ENCODE measurements at places on chromosomes 7 and 10.

DNA sequence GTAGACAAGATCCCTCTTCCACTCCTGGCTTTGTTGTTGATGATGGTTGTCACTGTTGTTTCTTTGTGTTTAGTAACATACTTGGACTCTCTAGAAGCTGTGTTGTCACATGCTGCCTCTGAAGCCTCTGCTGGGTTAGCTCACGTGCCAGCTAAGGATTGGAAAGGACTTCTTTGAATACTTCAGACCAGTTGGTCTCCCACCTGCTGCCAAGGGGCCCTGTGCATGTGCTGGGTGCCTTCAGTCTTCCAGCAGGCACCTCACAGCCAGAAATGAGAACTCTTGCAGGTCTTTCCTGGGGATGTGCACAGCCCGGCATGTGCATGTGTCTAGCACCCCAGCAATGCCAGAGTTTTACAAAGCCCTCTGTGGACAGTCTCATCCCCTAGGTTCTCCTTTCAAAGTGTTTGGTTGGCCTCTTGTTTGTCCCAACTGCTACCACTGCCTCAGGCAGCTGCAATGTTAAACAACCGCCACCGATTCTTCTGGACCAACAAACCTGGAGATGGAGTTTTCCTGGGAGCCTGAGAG lies 21.7 kb upstream of the NCAPG2 start:
- DNase-seq = no peak

GRCh38 chr7:95874541-95875265 lies 102.3 kb downstream of the DYNC1I1 start:
- no peak for DNase-seq

DNA sequence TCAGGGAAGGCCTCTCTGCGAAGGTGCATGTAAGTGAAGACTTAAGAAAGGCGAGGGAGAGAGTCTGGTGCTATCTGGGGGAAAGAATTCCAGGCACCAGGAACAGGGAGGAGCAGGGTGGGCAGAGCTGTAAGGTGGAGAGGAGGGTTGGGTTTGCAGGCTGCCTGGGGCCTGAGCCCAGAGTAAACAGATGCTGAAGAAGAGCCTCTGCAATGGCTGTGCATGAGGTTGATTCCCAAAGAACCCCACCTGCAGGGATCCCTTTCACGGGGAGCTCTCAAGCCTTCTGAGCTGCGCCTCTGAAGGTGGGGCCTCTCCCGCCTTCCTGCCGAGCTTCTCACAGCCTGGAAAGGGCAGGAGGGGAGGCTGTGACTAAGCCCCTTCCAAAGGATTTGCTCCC lies 115.1 kb downstream of the RNF216 start:
- no peak for DNase-seq

DNA sequence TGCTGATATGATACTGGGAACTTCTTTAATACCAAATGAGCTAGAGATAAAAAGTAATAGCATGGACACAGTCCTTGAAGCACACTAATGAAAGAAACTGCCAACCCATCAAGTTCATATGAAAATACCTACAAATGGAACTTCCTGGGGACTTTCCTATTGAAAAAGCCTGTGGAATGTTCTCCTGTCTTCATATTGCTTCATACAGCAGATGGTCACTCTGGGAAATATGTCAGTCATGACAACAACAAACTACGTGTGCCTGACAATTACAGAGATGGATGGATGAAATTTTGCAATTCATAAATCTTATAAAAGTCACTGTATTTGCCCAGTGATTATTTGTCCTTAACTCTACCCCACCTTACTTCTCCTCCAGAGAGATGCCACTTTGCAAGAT lies 106.6 kb upstream of the COL1A2 start:
- no peak for DNase-seq

DNA sequence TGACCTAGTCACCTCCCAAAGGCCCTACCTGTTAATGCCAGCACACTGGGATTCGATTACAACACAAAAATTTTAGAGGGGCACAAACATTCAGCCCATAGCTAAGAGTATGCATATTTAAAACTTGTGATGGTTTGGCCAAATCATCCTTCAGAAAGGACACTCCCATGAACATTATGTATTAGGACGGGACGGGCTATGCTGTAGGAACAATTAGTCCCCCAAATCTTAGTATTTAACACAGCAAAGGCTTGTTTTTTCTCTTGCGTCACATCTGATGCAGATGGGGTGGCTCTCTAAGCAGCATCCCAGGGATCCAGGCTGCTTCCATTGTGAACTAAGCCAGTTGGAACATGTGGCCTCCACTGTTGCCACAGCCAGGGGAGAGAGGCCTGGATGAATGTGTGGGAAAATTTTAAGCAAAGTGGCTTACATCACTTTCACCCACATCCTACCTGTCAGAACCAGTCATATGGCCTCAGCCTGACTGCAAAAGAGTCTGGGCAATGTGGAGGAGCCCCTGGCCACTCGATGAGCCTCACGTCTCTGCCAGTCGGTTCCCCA lies 26.6 kb downstream of the CHST3 start:
- no peak for DNase-seq

DNA sequence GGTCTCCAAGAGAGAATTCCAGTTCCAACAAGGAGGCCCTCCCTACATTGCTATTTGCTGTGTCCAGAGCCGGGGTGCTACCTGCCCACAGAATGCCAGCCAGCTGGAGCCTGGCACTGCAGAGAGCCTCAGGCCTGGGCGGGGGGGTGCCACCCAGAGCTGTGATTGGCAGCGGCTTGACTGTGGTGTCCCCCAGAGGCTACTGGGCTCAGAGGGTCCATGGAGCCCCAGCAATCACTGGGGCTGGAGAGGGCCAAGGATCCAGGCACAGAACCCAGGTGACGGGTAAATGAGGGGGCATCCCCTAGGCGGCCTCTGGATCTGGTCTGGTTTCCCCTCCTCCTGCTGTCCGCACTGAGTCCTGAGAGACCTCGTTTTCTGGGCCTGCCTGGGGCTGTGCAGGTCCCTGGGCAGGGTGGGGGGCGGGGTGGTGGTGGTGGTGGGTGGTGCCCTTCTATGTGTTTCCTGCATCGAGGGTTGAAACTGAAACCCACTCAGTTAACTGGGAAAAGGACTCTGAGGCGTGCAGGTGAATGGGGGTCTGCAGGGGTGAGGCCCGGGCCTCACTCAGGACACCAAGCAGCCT lies 12.6 kb downstream of the DPYSL4 start:
- no peak for DNase-seq

DNA sequence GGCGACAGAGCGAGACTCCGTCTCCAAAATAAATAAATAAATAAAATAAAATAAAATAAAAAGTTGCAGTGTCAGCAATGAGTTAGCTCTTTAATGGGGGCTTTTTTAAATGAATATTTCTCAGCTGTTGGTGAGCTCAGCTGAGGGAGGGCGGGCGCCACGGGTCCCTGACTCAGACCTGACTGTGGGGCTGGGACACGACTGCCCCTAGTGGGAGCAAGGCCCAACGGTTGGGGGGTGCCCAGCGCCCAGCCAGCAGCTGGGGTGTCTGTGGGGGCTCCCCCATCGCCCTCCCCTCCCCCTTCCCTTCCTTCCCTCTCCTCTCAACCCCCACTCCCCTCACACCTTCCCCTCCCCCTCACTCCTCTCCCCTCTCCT lies 46.6 kb downstream of the PWWP2B start:
- peak; percentile 63 for DNase-seq

- DNase-seq = no peak
These were observed 103.0 kb downstream of the CTBP2 start for GRCh38 chr10:125057158-125058001.

GRCh38 chr10:20909801-20910200 lies 12.7 kb upstream of the NEBL start:
- DNase-seq = no peak

DNA sequence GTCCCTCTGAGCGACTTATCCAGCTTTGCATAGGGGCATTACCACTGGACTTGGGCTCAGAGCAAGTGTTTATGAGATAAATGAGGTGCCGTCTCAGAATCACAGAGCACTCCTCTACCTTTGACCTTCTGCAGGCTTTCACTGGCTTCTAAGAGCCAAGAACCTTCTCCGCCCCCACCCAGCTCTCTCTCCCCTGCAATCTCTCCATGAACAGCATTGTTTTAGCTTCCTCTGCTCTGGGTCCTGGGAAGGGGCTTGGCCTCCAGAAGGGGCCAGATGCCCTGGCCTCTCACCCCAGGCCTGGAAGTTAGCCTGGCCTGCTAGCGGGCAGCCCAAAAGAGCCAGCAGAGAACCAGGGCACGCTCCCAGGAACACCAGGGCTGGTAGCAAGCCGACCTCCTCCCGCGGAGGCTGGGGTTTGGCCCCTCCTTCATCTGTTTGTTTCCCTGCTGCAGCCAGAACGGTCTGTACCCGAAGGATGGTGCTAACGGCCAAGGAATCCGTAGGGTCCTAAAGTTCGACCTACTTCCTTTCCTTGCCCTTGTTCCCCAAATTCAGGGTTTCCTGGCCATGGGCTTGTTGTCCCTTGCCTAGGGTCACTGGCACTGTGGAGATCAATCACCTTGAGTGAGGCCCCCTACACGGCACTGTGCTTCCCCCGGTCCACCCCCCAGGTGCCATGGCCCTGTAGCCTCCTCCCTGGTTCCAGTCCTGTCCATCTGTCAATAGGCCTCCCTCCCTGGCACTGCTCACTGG lies 18.7 kb upstream of the DDIT4 start:
- no peak for DNase-seq

DNA sequence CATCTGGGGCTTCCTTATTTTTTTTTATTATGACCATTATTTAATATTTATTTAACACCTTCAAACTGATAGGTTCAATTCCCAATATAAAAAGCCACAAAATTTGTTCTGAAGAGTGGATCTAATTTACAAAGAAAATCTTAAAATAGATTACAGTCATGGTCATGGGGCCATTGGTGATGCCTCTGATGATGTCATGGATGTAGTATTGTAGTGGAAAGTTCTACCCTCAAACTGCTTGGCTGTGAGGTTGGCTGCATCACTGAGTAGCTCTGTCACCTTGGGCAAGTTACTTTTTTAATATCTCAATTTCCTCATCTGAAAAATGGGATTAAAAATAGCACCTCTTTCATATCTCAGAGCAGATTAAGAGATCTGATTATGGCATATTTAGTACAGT lies 128.5 kb downstream of the DKK1 start:
- no peak for DNase-seq

DNA sequence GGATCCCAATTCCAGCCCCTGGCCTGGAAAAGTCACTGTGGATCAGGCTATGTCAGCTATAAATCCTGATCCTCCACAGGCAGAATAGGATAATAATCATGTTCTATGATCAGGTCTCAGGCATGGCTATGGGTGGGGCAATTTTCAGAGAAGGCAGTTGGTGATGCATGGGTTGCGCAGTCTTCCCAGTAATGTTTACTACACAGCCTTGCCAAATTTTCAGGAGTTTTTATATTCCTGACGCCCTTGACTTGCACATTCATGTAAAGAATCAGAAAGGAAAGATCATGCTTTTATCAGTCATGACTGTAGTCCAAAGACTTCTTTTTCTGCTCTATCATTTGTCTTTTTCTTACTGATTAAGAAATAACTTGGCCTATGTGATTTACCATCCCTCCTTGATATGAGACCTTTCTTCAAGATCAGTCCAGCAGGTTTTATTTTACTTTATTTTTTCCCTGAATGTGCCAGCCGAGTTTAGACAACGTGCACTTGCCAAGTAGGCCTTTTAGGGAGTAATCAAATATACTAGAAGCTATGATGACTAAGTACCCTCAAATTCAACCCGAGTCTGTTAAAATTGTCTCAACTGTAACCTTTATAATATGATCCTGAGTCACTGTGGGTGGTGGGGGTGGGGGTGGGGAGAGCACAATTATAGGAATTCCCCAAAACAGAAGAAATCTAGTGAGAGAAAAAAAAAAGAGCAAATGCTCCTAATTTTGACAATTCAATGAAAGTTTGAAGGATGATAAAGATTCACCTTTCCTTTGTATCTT lies 31.9 kb downstream of the ARL4A start:
- no peak for DNase-seq

- no peak for DNase-seq
These were observed 127.4 kb upstream of the KMT2E start for GRCh38 chr7:104886651-104887050.

DNA sequence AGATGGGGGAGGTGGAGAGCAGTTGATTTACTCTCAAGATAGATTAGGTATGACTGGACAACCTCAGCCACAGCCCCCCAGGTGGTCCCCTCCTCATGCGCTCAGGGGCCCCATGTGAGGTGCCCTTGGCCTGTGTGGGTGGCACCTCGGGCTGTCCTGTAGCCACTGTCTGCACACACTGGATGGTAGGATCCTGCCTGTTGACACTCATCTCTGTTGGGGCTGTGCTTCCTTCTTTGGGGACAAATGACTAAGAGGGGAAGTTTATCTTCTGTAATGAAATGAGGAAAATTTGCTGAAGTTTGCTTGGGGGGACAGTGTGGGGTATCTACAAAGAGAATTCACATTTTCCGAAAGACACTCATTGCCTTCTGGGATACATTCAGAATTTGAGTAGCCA lies 53.6 kb upstream of the ANTXRL start:
- no peak for DNase-seq

GRCh38 chr7:129750091-129750490 lies 138.6 kb downstream of the NRF1 start:
- DNase-seq = no peak

DNA sequence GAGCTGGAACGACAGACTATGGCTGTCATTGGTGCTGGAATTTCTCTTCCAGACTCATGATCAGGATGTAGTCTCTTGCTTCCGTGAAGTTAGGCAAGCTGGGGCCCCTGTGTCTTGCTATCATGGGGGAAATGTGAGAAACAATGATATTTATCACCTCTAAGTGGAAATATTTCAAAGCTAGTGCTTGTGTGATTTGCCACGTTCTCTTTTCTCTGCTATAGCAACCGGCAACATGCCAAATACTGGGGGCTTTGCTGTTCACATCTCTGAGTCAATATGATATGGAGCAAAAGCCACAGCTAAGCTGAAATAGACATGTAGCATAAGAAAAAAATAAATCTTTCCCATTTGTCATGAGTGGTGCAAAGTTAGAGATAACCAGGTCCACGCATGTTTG lies 668.2 kb upstream of the IGFBP3 start:
- DNase-seq = no peak
